ENCODE measurements at places on chromosomes 5 and 9. TPM values are rescaled to one million over a fixed set of nuclear protein-coding genes. Genes with fewer than 3 reads are reported as not detected.

DNA sequence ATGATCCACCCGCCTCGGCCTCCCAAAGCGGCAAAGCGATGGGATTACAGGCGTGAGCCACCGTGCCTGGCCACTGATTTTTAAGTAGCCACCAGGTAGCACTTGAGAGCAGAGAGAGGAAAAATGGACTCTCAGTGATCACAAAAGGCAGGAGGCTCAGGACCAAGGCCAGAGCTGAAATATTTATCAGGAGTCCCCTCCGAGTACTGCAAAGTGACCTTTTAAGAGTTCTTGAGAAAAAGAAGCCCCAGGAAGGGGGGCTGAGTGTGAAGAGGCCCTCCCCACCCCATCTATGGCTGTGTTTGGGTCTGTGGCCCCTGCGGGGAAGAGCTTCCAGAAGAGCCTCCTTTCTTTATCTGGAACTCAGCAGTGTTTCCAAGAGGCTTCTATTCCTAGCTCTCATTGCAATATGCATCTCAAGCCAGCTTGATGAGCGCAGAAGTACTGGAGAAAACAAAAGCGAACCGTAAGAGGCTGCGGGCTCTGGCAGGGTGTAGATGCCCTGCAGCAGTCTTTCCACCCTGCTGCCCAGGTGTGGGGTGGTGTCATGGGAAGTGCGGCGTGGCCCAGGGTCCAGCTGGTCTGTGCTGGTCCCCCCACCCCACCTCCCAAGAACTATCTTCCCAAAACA is 75.5 kb upstream of the CDK20 start:
- DNase-seq = no peak

GRCh38 chr5:128426090-128426534 is 111.9 kb downstream of the FBN2 start:
- DNase-seq = no peak

- DNase-seq = no peak
These were observed 6.7 kb upstream of the SPATA31E1 start for GRCh38 chr9:87875831-87876545.

- DNase-seq = no peak
These were observed 21.8 kb upstream of the ADAMTS19 start for GRCh38 chr5:129438322-129438721.

- no peak for DNase-seq
These were observed 15.5 kb upstream of the TRIM32 start for GRCh38 chr9:116671605-116672004.

DNA sequence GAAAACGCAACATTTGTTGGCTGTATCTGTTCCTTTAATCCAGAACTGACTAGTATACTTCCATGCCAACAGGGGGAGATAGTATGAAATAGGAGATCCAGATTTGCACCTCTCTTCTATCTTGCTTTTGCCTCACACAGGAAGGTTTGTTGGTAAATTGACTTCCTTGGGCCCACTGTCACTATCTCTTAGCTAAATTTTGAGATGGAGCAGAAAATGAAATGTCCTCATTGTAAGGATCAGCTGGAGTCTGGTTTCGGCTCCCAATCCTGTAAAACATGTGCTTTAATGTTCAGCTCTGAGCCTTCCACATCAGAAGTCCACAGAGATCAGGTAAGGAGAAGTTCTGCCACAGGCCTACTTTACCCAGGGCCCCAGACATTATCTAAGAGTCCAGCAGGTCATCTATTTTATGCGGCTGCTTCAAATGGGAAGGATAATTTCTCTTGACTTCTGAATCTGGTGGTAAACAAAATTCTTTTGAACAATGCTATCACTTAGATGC is 176.8 kb downstream of the FER start:
- DNase-seq = no peak

- DNase-seq = no peak
These were observed 147.3 kb downstream of the FAM114A2 start for GRCh38 chr5:153891394-153891793.

The SPINK13 gene
- not detected for total RNA-seq

The GLIPR2 gene
- 6.6 TPM for total RNA-seq
